ENCODE measurements at places on chromosomes 3 and 15.

DNA sequence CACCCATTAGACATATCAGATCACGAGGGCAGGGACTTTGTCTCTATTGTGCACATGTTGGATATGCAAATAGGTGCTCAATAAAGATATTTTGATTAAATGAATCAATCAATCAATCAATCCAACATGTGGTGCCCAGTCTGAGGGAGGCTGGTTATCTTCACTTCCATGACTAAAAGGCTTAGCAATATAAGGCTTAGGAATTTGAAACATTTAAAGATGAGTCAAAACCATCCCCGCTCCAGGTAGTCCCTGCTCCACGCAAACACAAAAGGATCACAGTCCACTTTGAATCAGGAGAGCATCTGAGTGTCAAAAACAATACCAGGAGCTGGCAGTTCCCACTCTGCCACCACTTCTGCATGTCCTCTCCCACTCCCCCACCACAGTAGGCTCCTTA, 25.8 kb upstream of the PRICKLE2 start:
- DNase-seq: no peak

GRCh38 chr3:108388136-108389132, 92.1 kb downstream of the HHLA2 start:
- DNase-seq: peak; percentile 35

DNA sequence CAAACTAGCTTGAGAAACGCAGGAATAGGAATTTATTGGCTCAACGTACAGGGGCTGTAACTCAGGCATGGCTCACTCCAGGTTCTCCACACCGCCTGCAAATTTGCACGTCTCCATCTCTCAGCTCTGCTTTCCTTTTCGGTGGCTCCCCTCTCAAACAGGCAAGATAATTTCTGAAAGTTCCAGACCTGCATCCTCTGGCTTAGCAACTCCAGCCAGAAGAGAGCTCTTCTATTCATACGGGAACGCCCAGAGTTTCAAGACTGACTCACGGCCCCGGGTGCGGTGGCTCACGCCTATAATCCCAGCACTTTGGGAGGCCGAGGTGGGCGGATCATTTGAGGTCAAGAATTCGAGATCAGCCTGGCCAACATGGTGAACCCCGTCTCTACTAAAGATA, 139.7 kb upstream of the BNIP2 start:
- DNase-seq: no peak

DNA sequence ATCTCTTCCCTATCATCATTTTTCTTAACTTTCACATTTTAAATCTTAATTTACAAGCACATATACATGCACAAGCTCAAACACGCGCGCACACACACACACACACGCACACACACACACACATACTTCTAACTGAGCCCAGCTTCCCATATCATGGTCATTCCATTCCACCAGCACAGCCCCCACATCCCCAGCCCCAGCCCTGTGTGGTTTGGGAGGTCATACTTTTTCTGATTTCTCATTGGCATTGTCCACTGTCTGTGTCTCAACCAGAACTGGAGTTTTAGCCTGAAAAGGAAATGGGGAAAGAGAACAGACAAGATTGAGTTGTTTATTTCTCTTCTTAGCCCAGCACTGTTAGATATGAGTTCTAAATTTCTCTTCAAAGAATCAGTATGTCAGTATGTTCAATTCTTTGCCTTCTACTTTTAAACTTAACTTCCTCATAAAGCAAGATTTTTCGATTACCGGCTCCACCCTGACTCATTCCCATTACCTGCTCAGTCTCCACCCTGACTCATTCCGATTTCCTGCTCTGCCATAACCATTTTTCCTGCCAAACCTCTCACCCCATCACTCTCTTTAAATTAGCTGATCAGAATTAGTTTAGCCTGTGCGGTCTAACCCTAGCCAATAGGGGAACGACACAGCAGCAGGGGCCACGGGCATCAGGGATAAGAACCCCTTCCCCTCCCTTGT, 6.4 kb downstream of the IQCF1 start:
- no peak for DNase-seq

- DNase-seq: no peak
Measured at GRCh38 chr3:25566358-25566920, 98.3 kb downstream of the TOP2B start.

DNA sequence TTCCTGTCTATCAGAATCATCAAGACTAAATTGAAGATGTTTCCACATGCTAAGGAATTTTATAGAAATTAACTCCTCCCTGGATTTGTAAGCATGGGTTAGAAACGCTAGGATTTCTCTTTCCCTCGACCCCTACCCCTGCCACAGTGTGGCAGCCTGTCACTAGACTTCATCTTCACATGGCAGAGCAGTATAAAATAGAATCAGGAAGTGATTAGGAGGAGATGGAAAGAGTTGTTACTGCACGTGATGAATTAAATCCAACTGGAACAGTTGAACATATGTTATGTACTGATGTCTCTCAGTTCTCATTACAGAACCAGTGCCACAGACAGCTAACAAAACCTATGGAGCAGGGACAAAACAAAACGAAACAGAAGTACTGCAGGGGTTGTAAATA, 130.0 kb upstream of the BNIP2 start:
- DNase-seq: no peak

GRCh38 chr3:13588221-13588701, 39.3 kb downstream of the FBLN2 start:
- DNase-seq: no peak

All from pons (tissue), 1 donor.